ENCODE measurements at places on chromosomes 11 and 22.

DNA sequence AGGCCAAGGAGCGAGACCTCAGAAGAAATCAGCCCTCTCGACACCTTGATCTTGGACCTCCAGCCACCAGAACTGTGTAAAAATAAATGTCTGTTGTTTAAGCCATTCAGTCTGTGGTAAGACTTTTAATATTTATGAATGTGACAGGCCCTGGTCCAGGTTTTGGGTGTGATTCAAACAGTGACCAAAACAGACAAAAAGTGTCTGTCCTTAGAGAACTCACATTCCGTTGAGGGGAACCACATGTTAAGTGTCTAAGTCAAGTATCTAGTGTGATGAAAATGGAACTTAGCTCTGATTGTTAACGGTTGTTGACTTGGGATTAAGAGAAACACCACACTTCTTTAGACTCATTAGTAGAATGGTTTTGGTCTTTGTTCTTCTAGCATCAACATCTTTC lies 22.2 kb downstream of the ATXN10 start:
- DNase-seq, result no peak

GRCh38 chr11:73310076-73310475 lies 2.0 kb downstream of the ARHGEF17 start:
- DNase-seq, result no peak

- DNase-seq, result no peak
Observed at GRCh38 chr11:46391578-46392420, at the start of gene CHRM4. TSS of gene CHRM4 (minus strand) at chr11:46391776. CDS start at chr11:46386557, 5,219 bp downstream.

DNA sequence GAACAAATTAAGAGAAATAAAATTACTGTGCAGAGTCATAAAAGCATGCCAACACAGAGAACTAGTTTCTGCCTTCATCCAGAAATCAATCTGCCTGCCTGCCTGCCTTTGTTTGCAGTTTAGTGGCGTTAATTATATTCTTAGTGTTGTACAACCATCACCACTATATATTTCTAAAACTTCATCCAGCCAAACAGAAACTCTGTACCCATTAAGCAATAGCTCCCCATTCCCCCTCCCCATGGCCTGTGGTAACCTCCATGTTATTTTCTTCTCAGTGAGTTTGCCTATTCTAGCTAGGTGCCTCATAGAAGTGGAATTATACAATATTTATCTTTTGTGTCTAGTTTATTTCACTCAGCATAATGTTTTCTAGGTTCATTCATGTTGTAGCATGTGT lies 183.2 kb upstream of the TBCEL start:
- no peak for DNase-seq

DNA sequence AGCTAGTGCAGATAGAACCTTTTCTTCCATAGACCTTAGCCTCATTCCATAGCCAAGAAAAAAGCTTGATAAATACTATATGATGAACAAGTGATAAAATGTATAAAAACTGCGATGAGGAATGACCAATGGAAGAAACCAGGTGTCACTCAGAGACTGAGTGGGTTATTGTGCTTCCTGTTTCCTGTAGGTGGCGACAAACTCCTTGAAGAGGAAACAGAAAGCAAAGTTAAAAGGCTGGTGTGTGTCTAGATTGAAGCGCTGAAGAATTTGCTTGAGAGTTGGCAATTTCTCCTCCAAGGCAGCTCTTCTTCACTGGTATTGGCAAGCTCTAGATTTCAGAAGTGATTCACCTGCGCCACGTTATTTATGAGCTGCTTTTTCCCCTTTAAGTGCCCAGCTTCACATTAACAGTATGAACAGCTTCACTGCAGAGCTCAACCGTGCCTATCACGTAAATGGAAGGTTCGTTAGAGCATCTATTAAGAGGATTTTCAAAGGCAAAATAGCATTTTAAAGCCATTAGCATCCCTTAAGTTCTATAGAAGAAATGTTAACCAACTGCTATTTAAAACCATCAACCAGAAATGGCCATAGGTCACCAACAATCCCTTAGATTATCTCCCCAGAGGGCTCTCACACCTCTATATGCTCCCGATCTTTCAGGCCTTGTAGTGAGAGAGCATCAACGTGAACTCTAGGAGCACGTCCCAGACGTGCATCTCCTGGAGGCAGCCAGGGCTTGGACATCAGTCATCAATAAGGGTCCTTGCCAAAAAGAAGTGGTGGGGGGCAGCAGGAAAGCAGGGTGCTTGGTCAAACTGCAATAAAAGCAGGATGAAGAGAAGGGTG lies 179.4 kb downstream of the CADM1 start:
- DNase-seq, result no peak

GRCh38 chr11:95821640-95822039 lies 31.3 kb downstream of the CEP57 start:
- no peak for DNase-seq

DNA sequence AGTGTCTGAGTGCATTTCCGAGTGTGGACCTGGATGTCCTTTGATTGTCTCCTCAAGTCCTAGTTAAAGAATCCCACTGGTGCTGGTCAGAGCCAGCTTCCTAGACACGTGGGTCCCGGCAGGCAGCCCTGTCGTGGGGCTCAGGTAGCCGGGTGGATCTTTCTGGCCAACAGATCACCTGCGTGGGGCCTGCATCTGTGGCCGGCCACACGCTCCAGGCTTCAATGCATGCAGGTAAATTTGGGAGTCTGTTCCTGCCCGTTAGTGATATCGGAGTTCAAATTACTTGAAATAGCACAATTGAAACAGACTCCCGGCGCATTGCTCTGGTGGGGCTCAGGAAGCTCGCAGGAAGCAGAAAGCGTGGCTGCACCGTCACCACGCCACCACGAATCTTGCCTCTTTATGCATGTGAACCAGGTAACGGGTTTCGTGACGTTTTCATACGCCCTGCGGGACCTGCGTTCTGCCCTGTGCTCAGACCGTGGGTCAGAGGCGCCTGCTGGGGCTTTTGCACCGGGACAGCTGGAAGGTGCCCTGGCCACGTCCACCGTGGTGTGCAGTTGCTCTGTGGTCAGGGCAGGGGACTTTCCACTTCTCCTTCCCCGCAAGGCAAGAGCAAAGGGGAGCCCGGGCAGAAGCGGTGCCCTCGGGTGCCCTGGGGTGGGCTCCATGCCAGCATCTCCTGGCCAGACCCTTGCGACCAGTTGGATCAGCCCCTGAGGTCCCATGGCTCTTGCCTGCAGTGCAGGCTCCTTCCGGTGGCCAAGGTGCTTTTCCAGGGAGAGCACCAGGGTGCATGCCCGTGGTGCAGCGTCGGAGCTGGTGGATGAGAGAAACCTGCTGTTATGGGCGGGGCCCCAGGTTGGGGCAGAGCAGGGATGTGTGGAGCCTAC lies 803.5 kb downstream of the BRD1 start:
- DNase-seq, result no peak

DNA sequence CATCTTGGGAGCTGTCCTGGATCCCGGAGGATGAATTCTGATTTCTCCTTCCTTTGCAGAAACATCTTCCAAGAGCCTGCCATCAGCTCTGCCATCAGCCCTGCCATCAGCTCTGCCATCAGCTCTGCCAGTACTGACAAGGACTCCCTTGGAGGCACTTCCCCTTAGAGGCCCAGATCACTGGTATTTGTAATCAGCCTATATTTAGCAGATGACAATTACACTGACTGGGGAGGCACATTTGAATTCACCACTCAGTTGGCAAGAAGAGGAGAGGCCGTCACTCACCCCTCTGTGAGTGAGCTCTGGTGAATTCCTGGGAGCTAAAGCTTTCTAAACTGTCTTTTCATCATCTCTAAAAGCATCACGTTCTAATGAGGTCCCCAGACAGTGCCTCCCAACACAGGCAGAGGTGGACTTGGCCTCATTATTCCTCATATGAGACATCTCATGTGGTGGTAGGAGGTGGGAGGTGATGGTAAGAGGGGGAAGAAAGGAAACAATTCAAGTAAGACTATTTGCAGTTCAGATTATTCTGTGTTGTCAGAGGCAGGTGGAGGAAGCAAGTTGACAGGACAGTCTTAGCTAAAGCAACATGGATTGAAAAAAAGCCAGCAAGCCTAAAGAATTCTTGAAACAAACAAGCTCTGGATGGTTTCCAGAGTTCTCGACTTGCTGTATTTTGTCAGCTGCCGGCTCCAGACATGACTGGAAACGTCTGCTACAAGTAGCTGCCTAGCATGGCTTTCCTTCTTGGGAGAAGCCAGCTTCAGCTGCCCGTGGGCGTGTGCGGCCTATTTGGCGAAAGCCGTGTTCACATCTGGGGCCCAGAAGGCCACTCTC lies 771.7 kb downstream of the TBC1D22A start:
- no peak for DNase-seq

DNA sequence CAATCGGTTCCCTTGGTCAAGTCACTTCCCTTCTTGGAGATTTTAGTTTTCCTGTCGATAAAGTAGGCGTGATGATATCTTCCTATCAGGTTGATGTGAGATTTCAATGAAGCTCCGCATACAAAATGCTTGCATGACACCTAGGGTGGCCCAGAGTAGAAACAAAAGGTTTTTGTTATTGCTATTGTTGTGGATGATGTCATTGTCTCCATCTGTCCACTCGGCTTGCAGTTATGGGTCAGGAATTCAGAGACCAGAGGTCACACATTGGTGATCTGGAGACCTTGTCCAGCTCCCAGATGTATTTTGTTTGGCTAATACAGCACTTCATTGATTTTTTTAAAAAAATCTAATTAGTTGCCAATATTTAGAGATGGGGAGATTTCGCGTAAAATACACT lies 382.1 kb downstream of the MN1 start:
- DNase-seq, result no peak

GRCh38 chr11:63537293-63538101 lies 889 bp downstream of the PLAAT4 start:
- no peak for DNase-seq

- no peak for DNase-seq
Observed at GRCh38 chr11:35036639-35037038, 102.3 kb upstream of the CD44 start.

- DNase-seq, result no peak
Observed at GRCh38 chr22:42114721-42115120, 15.9 kb downstream of the CYP2D6 start.

DNA sequence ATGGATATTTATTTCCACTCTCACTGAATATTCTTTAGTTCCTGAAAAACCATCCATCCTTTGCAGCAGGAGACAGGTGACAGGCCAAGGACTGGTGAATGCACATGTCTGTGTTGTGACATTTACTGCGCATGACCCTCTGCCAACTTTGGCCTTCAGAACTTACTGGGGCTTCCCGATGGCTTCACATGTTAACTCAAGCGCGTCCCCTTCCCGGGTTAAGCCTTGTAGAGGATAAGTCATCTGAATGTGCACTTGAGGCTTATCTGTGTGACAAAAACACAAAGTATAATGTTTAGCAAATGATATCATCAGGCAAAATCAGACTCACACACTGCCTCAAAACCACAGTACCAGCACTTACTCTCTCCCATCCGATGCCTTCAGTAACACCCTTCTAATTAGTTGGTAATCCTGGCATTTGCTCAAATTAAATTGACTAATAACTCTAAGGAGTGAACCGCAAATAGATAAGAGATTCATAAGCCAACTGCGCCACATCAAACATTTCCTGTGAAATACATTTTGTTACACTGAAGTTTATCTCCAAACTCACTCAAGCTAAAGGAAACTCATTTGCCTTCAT lies 286.4 kb downstream of the CADM1 start:
- no peak for DNase-seq

- no peak for DNase-seq
Observed at GRCh38 chr22:49359076-49359475, 468.6 kb downstream of the BRD1 start.

DNA sequence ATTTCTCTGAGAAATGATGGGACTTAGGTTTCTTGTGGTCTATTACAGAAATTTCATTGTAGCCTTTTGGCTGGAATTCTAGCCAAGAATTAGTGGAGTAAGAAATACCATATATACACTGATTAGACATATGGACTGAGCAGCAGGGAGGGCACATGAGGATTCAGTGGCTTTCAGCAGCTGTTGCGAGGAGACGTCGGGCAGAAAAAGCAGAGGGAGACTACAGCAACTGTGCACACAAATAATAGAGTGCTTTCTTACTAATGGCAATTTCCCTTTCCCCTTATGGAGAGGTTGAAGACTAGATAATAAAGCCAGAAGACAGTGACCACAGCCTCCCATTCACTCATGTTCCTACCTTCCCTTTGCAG lies 35.4 kb upstream of the CCDC34 start:
- no peak for DNase-seq

Measured in activated CD4-positive, alpha-beta T cell treated with anti-CD3 and anti-CD28 coated beads, Interleukin-2, amount 50 U/mL, for 4 hours (primary cell).